ENCODE measurements at places on chromosomes 2 and 18.

DNA sequence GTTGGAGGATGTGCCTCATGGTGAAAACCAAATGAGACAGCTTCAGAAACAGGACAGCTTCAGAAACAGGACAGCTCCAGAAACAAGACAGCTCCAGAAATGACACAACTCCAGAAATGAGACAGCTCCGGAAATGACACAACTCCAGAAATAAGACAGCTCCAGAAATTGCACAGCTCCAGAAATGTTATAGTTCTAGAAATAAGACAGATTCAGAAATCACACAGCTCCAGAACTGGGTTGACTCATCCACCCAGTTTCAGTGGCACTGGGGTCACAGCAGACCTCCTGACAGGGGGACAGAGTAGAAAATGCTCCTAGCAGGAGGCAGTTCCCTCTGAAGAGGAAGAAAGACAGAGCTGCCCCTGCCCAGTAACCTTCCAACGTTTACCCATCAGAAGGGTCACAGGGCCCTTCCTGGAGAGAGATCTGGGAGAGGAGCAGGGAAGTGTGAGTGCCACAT is 26.9 kb upstream of the COL6A3 start:
- DNase-seq, result no peak

GRCh38 chr2:134290358-134290757 is 36.5 kb downstream of the MGAT5 start:
- DNase-seq, result no peak

DNA sequence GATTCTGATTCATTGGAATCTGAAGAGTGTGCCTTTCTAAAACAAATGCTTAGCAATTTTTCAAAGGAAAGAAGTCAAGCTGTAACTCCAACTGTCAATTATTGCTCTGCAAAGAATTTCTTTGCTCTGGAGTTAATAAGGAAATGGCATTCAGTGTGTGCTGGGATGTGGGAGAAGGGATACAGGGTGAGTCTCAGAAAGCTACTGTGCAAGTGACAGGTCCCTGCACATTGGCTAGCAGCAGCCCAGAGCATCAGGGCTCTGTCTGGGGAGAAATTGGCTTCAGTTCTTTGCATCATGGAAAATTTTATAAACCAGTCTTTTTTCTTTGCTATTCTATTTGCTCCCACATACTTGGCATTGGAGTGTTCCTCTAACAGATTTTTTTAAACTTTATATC is 1.1 kb upstream of the SYT4 start:
- DNase-seq, result no peak

DNA sequence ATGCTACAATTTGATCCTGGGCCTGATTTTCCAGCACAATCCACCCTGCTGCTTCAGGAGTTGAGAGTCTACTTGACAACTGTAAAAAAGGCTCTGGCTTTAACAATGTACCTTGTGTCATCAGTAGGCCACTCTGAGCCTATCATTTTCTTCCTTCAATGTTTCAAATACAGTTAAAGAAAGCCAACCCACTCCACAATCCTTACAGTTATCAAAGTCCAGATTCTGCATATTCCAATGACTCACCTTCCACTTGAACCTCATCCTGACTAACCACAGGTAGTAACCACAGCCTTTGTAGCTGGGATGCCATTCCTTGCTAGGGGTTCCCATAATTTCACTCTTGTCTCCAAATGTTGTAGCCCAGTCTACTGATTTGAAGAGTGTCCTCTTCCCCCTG is 35.5 kb upstream of the AQP4 start:
- DNase-seq, result no peak

DNA sequence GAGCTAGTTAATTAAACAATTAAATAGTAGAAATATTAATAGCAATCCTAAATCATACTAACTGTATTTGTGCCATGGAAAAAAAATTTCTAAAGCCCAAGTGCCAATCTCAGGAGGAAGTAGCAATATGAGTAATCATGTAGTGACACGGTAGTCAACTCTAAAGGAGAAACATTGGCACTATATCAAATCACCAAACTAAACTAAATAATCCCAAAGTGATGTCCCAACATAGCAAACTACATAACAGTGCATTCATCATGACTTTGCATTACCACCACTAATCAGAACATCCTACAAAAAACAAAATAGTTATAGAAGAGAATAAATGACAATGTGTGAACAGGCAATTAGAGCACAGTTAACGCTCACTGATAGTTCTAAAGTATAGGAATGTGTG is 195.1 kb downstream of the EXOC6B start:
- no peak for DNase-seq

DNA sequence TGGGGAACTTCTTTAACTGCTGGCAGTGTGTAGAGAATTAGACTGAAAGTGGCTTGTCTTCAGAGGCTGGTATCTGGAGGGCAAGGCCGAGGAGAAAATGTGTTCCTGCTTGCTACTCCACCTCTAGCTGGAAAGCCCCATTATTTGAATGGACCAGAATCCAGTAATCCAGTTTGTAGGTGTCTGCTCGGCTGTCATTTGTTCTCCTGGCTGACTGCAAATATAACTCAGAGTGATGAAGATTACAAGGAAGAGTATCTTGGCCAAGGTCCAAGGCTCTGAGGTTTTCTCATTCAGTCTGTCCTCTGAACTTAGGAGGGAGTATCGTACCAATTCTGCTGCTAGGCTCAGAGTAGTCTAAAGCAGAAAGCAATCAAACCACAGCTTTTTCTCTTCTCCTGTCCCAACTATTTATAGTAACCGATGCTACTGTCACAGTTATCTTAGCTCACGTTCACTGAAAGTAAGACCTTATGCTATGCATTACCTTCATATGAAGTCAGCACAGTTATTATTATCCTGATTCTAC is 228.6 kb downstream of the SETBP1 start:
- no peak for DNase-seq

DNA sequence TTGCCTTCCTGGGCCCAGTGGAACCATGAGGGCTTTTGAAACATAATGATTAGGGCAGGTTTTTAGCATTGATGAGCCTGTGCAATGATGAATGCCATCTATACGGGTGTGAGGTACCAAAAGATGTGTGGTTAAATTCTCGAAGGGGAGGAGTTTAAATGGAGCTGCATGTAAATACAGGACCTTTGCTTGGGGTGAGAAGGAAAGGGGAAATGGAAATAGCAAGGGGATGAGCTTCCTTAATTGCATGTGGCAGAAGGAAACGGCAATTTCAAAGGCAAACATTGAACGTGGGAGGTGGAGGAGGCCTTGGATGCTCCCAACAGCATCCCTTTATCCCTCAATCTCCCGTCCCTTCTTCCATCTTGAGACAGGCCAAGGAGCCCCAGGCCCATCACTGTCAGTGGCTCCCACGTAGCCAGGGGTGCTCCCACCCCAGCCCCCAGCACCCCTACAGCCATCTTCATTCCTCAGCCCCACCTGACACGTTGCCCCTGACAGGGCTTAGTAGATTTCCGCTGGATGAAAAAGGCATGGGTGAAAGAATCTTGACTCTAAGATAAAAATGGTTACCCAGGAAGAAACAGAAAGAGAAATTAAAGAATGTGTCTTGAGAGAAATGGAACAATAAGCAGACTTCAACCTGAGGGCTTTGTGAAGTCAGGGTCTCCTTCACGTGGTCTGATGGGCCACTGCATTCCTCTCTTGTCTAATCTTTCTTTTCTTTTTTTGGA is 32.5 kb downstream of the INPP5D start:
- no peak for DNase-seq

DNA sequence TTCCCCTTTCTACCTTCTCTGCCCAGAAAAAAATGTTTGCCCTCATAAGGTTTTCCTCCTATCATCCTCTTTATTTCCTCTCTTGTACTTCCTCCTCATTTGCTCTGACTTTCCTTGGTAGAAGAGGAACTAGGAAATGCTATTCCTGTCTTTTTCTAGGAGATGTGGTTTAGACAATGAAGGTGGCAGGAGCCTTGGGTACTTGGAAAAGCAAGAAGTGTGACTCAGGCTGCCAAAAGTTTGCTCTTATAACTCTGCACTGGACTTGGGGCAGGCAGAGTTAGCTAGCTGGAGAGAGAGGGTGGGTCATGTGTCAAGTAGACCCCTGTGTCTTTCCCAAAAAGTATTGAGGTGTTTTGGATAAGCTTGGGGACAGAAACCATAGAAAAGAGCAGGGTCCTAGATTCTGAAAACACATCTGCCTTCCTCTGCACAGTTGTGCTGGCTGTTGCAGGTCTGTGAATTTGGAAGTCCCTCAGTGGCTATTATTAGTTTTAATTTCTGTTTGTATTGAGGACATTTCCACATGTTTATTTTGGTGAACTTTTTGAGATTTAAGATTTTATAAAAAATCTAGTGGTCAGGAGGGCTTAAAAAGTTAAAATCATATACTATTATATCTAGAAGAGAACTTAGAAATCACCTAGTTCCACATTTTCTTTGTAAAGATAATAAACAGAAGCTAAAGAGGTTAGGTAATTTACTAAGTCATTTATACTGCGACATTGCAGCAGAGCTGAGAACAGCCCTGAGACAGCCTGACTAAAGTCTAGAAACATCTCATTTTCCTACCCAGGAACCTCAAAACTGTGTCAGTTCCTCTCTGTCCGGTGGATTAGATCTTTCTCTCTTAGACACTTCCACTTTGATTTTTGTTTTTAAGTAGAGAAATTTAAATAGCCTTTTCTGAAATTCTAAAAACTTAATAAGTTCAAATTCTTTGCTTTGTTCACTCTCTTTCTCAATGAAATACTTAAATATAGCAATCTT is 16.0 kb downstream of the INSIG2 start:
- no peak for DNase-seq

GRCh38 chr18:60552948-60553347 is 180.4 kb upstream of the MC4R start:
- DNase-seq, result no peak

DNA sequence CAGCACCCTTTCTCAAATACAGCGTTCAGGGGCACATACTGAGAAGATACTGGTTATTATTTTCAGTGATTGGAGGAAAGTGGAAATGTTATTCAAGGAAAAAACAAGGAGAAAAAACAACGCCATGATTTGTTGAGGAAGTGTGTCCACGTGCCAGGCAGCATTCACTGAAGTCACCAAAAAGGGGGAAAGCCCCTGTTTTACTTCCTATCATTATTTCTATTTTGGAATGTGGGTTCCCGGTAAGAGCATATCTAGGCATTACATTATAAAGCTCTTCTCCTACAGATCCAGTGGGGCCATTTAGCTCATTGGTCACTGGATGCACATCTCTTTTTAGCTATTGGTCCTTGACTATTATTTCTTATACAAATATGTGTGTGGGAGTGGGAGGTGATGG is 518.7 kb downstream of the TXNL1 start:
- no peak for DNase-seq

DNA sequence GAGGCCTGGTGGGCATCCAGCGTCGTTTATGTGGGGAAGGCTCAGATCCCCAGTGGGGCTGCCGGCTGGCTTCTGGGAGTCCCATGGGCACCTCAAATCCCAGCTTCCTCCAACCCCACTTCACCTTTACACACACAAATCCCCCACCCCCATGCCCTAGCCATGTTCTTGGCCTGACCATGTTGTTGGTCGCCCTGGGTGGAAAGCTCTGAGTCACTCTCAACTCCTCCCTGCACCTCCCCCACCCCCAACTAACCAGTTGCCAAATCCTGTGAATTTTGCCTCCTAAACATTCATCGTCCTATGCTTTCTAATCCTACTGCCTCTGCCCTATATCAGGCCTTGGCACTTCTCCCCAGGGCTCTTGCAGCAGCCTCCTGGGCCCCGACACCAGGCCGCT is 6.4 kb downstream of the TNS1 start:
- DNase-seq, result no peak

DNA sequence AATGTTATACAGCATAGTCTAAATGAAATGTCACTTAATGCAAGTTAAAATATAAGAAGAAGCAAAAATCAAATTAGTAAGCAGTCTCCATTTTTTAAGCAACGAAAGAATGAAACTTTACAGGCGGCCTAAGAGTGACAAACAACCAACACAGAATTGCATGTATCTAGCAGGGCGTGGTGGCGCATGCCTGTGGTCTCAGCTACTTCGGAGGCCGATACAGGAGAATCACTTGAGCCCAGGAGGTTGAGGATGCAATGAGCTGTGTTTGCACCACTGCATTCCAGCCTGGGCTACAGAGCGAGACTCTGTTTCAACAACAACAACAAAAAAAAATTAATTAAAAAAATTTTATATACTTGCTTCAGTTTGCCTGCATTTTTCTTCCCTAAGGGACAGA is 16.6 kb downstream of the RBMS1 start:
- no peak for DNase-seq

DNA sequence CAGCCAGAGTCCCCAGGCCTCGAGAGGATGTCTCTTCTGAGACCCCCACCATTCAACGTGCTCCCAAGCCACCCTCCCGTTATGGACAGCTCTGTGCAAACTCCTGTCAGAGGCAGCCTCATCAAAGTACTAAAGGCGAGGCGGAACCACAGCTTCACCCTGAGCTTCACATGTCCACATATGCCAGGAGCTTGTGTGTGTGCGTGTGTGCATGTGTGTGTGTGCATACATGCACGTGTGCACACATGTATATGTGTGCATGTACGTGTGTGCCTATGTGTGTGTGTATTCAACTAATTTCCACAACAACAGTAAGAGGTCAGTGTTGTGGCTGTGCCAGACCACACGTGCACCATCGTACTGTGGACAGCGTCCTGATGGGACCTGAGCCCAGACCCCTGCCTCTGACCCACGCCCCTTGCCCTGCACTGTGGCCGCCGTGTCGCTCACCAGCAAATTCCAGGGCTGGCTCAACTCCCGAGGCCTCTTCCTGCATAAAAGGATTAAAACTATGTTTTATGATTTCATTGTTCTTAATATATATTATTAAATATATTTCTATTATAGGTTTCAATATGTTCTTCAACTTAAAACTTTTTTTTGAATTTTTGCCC is 444.8 kb downstream of the EIPR1 start:
- no peak for DNase-seq

DNA sequence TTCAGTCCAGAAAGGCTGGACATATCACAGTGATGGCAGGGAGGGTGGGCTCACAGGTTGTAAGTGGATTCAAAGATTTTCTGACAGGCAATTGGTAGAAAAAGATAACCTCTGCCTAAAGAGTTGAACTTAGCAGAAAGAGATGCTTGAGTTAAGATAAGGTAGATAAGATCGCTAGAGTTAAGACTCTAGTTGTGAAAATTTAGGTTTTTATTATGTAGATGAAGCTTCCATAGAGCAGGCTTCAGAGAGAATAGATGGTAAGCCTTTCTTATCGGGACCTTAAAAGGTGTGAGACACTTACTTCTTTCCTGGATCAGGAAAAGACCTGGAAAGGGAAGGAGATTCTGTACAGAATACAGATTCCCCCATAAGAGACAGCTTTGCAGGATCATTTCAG is 134.4 kb downstream of the GULP1 start:
- DNase-seq, result no peak
